Natural killer cell (primary cell): ENCODE measurements at places on chromosomes 4 and X. TPM values are rescaled to one million over a fixed set of nuclear protein-coding genes. Genes with fewer than 3 reads are reported as not detected.

GRCh38 chr4:142222127-142222526, 585.7 kb downstream of the IL15 start:
- DNase-seq: no peak

DNA sequence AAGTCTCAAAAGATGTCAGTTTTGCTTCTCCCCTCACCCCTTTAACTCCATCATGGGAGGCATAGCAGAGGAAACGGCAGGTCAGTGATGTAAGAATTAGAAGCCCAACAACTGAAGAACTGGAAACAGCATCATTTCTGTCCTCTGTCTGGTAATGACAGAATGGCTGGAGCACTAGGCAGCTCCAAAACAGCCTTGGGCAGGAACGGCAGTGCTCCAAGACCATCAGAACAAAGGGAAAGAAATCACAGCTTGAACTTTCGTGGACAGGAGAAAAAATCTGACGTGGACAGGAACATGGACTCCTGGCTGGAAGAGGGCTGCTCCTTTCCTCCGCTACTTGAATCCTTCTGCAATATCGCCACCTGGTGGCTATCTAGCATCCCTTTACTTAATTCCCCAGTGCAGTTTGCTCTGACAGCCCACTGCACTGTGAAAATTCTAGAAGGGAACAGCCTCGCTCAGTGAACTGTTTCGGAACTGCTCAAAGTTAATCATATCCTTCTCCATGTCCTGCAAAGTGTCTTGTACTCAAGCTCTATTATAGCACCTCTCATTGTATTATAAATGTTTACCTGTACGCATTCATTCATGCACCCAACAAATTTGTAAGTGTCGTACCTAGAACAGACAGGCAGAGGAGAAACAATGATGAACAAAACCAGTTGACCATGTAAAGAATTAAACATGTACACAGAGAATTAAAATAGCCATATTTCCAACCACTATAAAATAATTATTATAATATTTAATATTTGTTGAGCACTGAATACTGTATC, 20.4 kb downstream of the SLC25A53 start:
- peak; percentile 84 for DNase-seq

- DNase-seq: no peak
Measured at GRCh38 chr4:183960046-183960420, 54.9 kb downstream of the STOX2 start.

DNA sequence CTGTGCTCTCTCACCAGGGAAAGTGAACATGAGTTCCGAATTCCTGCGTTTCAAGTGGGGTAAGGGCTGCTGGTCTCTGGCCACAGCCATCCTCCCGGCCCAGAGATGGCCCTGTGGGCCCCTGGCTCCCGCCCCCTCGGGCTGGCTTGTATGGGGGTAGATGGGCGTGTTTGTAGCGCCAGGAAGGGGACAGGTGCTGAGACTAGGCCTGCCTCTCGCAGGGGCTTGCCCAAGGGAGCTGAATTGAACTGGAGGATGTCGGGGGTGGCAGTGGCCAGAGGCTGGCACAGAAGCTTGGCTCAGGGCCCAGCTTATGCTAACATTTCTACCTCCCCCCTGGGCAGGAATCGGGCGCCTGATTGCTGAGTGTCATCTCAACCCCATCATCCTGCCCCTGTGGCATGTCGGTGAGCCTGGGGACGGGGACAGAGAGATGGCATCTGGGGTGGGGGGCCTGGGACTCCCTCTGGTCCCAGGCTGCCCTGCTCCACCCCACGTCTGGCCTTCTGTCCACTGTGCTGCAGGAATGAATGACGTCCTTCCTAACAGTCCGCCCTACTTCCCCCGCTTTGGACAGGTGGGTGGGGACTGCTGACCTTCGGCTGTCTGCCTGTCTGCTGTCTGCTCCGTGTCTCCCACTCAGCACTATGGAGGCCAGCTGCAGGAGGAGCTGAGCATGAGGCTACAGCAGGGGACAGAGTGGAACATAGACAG, 8.5 kb downstream of the TAFAZZIN start:
- DNase-seq: no peak

GRCh38 chrX:72020204-72020603, 109.6 kb downstream of the NHSL2 start:
- no peak for DNase-seq

- DNase-seq: peak; percentile 84
Measured at GRCh38 chrX:45806410-45807121, 605.9 kb upstream of the DIPK2B start.

DNA sequence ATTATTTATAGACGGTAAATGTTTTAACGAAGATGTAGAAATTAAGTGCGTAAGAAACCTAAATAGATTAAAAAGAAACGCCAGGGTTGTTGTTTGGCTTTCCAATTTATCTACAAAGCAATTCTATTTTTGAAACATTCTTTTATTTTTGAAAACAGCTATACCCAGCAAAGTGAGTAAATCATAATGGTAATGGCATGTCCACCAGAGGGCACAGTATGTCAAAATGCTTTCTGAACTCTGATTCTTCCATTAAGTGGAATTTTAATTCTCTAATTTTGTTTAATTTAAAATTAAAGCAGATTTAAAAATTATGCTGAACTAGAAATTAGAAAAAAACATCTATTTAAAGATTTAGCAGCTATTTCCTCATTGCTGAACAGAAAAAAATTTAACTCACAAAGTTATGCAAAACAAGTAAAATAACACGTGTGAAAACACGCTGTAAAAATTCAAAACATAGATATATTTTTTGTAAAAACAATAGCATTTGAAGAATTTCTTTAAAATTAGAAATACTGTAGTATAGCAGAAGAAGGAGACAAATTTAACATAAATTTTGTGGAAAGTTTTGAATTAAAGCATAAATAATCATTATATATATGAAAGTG, 26.5 kb downstream of the RASSF6 start:
- no peak for DNase-seq

DNA sequence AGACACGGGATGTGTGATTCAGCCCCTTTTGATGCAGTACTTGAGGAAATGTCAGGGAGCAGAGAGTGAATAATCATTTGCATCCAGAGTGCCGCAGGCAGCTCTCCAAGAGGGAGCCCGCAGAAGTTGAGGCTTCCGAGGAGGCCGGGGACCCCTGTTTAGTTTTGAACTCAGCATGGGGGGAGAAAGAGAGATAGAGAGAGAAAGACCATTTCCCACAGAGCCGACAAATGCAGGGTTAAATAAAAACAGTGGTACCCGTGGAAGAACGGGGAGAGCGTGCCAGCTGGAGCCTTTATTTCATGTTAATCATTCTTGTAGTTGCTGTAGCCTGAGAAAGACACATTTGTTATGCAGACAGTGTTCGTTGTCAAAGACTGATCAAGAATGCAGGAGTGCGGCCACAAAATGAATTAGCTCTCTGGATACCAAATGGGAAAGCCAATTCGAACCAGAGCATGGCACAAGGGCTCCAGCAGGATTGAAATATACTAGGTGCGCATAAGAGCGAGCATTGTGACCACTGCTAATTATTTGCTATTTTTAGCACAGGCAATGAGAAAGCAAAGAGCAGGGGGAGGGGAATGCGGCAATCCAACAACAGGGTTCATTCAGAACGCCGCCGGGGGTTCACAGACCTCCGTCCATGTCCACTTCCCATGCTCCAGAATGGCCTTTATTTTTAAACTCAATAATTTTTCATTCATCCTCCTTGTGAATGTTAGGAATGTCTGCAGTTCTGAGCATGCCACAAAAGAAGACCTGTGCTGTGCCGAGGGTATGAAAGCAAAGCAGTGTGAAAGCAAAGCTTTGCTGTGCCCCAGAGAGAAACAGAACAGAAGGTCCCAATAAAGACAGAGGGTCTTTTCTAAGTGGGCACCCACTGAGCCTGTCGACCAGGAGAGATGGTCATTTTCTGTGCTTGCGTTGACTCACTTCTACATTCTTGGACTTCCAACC, 243.9 kb upstream of the VCX3A start:
- DNase-seq: no peak

Gene XG
- not detected for total RNA-seq

GRCh38 chr4:155304375-155304774, 72.4 kb downstream of the MAP9 start:
- no peak for DNase-seq

- no peak for DNase-seq
Measured at GRCh38 chr4:142386449-142386848, 459.7 kb downstream of the INPP4B start.

GRCh38 chr4:165288639-165289422, 38.6 kb upstream of the MSMO1 start:
- DNase-seq: no peak

DNA sequence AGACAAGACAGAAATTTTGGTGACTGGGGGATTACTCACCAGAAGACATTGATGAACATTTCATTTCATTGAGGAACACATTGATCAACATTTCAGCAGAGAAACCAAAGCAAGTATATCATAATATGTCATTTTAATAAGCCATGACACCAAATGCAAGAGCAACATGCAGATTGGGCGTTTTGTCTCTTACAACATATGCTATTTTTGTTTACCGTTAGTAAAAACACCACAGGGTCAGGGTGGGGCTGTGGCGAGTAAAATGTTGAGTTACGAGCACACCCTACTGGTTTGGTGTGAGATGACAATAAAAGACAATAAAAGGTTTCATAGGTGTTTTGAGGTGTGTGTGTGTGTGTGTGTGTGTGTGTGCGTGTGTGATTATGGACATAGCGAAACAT, 294.5 kb downstream of the PDGFC start:
- no peak for DNase-seq

Gene VEGFC
- total RNA-seq: not detected

GRCh38 chr4:150310159-150310895, 232.1 kb downstream of the DCLK2 start:
- no peak for DNase-seq

DNA sequence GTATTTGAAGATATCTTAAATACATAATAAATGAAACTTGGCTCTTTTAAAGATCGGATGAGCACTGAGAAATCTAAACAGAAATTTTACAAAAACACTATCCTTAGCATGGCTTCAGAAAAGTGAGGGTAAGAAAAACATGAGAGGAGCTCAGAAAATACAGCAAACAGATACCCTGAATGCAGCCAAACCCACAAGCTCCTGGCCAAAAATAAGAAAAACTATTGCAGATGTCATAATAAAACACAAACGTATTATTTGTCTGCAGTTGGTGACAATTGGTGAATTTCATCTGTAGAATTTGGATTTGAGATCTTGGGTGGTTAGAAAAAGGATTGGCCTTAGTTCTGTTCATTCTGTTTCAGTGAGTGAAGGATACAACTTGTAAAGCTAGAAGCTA, 603.9 kb downstream of the INPP4B start:
- DNase-seq: no peak

GRCh38 chr4:74543231-74543781, 98.4 kb downstream of the AREG start:
- DNase-seq: peak; percentile 14

GRCh38 chrX:47613082-47613481, 6.6 kb downstream of the SYN1 start:
- DNase-seq: no peak

Gene GLUD2
- total RNA-seq: not detected

Gene CYTL1
- 1.9 TPM for total RNA-seq

DNA sequence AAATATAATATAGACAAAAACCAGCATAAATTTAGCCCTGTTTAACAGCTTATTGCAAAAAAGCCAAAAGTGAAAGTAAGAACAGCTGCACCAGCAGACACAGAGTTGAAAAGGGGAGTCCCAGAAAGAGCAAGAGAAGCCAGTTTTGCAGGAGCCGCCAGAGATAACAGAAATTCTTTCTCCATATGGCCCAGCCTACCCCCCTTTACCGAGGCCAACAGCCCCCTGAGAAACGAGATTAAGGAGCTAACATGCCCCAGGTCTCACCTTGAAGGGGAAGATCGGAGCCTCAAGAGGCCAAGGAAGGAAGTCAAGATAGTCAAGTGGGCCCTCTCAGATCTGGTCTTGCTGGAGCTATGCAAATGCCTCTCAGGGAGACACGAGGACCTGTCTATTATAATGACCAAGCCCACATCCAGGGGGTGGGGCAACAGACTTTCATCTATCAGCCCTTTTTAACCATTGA, 4.8 kb downstream of the ACOX3 start:
- peak; percentile 58 for DNase-seq

DNA sequence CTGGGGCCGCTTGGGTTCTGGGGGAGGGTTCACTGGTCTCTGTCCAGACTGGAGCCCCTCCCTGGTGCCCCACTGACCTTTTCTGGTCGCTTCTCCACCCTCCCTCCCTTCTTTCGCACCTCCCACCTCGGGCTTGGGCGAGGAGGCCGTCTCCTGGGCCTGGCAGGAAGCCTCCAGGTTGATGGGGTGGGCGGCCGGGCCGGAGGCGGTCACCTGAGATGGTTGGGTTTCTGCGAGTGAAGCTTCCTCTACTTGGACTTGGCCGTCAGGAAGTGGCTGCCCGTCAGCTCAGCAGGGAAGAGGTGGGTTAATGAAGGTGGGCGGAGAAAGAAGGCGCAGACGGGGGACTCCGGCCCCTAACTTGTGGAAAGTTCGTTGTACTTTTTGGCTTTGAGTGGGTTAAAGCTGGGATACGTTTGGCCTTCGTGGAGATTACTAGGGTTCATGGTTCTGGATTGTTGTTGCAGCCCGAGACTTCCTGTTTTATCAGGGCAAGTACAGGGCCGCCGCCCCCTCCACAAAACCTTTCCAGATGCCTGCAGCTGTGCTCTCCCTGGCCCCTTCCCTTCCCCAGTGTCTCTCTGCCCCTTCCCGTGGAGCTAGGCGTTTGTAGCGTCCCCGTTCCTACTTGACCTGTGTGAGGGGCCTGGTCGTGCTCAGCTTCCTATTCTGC, 1.2 kb downstream of the AKAP17A start:
- peak; percentile 32 for DNase-seq

Gene DMP1
- not detected for total RNA-seq

Gene F8A2
- total RNA-seq: not detected

- DNase-seq: no peak
Measured at GRCh38 chr4:118113220-118113619, 78.9 kb downstream of the NDST3 start.

DNA sequence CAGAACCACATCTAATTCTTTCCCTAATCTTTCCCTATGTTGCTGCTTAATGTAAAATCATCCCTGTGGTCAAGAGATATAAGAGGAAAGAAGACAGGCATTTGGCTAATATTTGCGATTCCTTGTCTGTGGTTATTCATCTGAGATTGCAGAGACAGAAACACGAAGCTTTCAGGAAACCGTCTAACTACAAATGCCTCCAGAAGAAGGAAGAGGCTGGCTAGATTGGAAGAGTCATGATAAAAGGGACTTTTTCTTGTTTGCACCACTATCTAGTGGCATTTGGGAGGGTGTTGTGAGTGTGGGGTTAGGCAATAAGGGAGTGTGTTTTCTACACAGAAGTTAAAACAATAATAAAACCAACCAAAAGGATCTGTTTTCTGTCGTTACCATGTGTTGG, 43.9 kb downstream of the TMEM154 start:
- no peak for DNase-seq

Gene ANKRD17
- total RNA-seq: 70.2 TPM

DNA sequence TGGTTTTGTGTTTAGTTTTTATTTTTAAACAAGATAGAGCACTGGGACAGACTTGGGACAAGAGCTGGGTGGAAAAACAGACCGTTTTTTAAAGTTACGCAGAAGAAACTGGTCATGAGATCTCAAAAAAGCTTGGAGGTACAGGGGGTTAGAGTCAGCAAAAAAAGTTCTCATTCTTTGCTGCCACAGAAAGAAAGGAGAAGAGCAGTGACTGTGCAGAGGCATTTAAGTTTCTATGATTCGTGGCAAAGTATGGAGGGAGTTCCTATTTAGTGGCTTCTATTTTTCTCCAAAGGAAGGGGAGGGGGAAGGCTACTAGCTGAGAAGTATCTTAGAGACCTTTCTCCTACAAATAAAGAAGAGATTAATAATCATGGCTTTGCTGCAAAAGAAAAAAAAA, 68.3 kb downstream of the MANBA start:
- no peak for DNase-seq

- DNase-seq: no peak
Measured at GRCh38 chr4:100635899-100636298, 118.1 kb upstream of the EMCN start.
